ENCODE measurements at places on chromosomes 5 and 9.

- DNase-seq: no peak
- no peak overlapping the region for H3K27ac ChIP-seq
- H3K4me3 ChIP-seq: no peak overlapping the region
- H3K4me1 ChIP-seq: peaks cover 17% of the 10 kb centered on the region
- H3K27me3 ChIP-seq: peaks cover 11% of the 10 kb centered on the region
Observed at GRCh38 chr9:99360026-99360425, 137.9 kb downstream of the SEC61B start.

GRCh38 chr5:127608077-127608660, 40.7 kb upstream of the CTXN3 start:
- no peaks in the 10 kb centered on the region for H3K4me1 ChIP-seq
- no peaks in the 10 kb centered on the region for H3K36me3 ChIP-seq

GRCh38 chr5:16612007-16612406, 4.8 kb downstream of the RETREG1 start:
- H3K36me3 ChIP-seq: no peaks in the 10 kb centered on the region
- no peak for DNase-seq
- peaks cover 18% of the 10 kb centered on the region for H3K4me1 ChIP-seq
- no peaks in the 10 kb centered on the region for H3K27me3 ChIP-seq
- no peak overlapping the region for H3K4me3 ChIP-seq

GRCh38 chr5:172486451-172486850, 32.1 kb upstream of the SH3PXD2B start:
- H3K27ac ChIP-seq: no peak overlapping the region
- peak; percentile 27 for DNase-seq
- H3K27me3 ChIP-seq: no peaks in the 10 kb centered on the region
- H3K4me1 ChIP-seq: peaks cover 5% of the 10 kb centered on the region
- no peak overlapping the region for H3K4me3 ChIP-seq

GRCh38 chr5:143213851-143214363, 189.6 kb downstream of the NR3C1 start:
- H3K4me1 ChIP-seq: peaks cover 14% of the 10 kb centered on the region
- no peak for DNase-seq
- no peak overlapping the region for H3K4me3 ChIP-seq
- H3K27me3 ChIP-seq: no peaks in the 10 kb centered on the region
- H3K36me3 ChIP-seq: peaks cover 2% of the 10 kb centered on the region

DNA sequence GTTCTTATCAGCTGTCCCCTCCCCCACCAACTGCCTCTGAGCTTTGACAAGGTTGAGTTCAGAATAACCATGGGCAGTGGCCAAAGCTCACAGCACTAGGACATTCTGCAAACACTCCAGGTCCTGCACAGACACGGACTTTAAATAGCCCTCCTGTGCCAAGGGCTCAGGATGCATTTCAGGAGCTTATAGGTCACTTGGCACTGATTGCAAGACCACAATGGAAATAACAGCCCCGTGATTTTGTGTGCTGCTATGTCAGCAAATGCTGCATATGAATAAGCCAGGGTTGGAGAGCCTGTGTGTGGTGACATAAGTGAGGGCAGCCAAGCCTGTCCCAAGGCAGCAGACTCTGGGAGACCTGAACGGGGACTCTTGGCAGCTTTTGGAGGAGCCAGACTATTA, 150.7 kb downstream of the DMRT2 start:
- DNase-seq: no peak
- H3K4me1 ChIP-seq: no peaks in the 10 kb centered on the region

DNA sequence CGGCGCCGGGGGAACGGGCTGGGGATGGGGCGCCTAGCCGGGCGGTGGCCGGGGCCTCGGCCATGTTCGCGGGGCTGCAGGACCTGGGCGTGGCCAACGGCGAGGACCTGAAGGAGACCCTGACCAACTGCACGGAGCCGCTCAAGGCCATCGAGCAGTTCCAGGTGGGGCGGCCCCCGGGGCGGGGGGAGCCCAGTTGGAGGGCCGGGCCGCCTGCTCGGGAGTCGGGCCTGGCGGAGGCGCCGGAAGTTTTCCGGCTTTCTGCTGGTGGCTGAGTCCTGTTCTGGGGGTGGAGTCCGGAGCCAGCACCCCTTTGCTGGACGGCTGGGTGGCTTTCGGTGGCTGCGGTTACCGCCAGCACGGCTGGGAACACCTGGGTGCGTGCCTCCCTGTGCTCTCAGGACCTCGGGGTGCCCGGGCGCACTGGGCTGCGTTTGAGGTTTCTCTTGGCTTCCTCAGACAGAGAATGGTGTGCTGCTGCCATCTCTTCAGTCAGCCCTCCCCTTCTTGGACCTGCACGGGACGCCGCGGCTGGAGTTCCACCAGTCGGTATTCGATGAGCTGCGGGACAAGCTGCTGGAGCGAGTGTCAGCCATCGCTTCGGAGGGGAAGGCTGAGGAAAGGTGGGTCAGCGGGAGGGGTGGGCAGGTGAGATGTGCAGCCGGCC, 454 bp downstream of the NELFB start:
- H3K4me3 ChIP-seq: peak overlapping the region; percentile 93
- H3K27me3 ChIP-seq: no peaks in the 10 kb centered on the region
- H3K27ac ChIP-seq: peak overlapping the region; percentile 77
- no peak for DNase-seq
- peaks cover 19% of the 10 kb centered on the region for H3K36me3 ChIP-seq

GRCh38 chr9:8732367-8733075, 932.9 kb upstream of the DMAC1 start:
- H3K36me3 ChIP-seq: no peaks in the 10 kb centered on the region
- no peak for DNase-seq
- no peak overlapping the region for H3K4me3 ChIP-seq
- no peaks in the 10 kb centered on the region for H3K27me3 ChIP-seq
- no peak overlapping the region for H3K27ac ChIP-seq
- H3K4me1 ChIP-seq: peaks cover 11% of the 10 kb centered on the region
